Naive B cell (primary cell): ENCODE measurements at places on chromosomes 1 and 21.

DNA sequence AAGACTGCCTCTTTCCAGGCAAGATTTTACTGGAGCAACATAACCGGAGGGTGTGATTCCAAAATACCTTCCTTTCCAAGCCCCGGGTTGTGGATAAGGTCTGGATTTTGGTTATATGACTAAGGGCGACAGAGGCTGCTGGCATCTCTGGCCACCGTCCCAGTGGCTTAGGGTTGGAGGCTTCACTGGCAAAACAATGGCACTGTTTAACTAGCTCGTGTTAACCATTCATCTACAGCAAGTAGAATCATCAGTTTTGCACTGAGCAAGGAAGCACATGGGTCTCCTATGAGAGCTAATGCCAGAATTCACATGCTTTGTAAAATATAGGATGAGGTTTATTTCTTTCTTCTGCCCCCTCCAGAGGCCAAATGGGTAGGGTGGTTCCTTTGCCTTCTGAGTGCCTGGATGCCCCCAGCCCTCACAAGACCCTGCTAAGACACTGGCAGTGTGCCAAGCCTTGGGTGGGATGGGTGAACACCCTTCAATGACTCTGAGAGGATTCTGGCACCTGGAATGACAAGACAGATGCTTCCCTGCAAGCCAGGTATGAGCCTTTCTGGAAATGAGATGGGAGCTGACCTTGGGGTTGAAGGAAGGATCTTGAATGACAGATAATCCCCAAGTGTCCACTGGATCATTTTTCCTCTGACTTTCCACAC is 36.8 kb downstream of the DHCR24 start:
- DNase-seq, result no peak

DNA sequence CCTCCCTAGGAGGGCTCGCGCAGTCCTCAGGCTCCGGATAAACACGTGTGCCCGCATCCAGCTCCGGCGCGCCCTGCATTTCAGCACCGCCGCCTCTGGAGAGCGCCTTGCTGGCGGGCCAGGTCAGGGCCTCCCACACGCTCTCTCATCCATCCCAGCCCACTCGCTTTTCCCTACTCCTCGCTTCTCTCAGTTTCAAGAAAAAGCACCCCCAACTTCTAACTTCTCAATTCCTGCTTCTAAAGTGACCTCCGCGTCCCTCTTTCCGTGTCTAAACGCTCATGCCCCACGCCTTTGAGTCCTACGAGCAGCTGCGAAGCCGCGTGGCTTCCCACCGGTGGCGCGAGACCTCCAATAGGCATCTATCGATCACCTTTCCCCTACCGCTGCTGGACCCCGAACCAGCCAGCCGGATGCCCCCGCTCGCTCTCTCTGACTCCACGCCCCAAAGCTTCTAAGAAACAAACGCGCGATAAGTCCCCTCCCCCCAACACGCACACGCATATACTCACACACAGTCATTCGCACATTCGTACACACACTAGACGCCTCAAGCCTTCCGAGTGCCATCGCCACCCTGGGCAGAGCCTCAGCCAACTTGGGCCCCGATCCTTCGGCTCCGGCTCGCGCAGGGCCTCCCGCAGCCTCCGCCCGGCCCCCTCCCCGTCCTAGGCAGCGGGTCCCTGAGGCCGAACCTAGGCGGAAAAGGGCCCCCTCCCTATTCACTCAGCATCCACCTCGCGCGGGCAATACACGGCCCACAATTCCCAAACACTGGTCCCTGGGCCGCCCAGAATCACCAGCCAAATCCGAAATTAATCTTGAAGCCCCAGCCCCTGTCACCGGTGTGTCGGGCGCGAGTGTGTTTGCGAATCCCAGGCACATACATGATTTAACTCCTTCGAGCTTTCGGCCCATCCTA is 1.1 kb downstream of the NMNAT2 start:
- DNase-seq, result peak; percentile 14

DNA sequence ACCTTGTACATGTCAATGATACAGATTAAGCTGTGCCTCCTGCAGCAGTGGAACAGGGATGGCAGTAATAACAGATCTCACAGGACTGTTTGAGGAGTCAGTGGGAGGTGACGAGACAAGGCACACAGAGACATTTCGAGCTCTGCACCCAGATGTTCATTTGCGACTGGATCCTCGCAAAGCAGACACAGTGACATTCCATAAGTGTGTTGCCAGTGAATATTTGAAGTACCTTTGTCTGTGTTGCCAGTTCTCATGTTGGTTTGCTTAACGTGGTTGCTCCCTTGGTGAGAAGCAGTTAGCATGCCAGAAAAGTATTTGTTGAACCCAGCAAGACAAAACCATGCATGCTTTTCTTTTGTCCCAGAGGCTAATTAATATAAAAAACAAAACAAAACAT is 67.0 kb downstream of the NID1 start:
- DNase-seq, result no peak

- DNase-seq, result no peak
Measured at GRCh38 chr1:26148887-26149286, 10.0 kb upstream of the FAM110D start.
